ENCODE measurements at places on chromosomes 6 and 20. TPM values are rescaled to one million over a fixed set of nuclear protein-coding genes. Genes with fewer than 3 reads are reported as not detected.
A peak's percentile ranks its signal among the peaks of the same experiment; 100 is the strongest.

Gene TSHZ2
- total RNA-seq = not detected

DNA sequence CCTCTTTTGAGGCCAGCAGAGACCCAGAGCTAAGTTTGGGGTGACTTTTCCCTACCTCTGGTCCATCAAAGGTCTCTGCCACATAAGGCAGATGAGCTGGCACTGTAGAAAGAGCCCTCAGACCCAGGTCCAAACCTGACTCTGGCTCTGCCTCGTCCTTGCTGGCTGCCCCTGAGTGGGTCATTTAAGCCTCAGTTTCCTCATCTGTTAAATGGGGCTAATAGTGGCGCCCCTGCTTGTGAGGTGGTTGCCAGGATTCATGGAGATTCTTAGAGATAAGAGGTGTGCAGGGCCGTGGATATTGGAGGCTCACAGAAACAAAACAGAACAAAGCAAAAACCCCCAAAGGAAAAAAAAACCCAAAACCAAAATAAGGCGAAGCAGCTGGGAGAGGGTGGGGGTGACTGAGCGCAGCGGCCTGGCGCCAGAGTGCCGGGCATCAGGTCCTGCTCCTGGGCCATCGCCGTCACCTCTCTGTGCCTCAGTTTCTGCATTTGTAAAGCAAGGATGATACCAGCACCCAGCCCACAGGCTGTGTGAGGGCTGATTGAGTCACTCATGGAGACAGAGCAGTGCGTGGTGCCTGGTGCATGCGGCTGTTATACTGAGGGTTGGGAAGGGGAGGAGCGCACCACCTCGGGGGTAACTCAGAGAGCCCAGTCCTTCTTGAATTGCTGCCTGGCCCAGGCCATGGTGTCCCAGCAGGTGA lies 133.8 kb upstream of the PTPN1 start:
- no peak overlapping the region for H3K4me3 ChIP-seq
- peaks cover 16% of the 10 kb centered on the region for H3K36me3 ChIP-seq
- no peak overlapping the region for H3K27ac ChIP-seq
- no peak for DNase-seq

DNA sequence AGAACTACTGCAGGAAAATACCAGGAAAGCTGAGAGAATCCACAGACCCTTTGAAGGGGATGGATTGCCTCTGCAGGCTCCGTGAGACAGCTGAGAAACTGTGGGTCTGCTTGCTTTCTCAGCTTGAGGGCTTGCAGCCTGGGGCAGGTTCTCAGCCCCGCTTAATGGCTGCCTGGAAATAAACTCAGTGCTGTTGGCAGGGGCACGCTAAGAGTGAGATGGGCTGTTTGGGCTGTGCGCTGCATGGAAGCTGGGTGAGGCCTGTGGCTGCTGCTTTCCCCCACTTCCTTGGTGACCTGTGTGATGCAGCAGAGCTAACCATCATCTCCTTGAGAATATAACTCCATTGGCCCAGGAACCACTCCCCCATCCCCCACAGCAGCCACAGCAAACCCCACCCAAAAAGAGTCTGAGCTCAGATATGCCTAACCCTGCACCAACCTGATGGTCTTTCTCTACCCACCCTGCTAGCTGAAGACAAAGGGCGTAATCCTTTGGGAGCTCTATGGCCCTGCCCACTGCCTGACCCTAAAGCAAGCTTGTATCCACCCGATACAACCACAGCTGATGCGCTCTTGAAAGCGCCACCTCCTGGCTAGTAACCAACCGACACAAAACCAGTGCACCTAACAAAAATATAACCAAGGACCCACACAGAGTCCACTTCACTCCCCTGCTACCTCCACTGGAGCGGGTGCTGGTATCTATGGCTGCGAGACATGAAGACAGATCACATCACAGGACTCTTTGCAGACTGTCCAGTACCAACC lies 800.6 kb upstream of the MAP3K7 start:
- H3K4me3 ChIP-seq = no peak overlapping the region
- no peak overlapping the region for H3K27ac ChIP-seq
- H3K27me3 ChIP-seq = no peaks in the 10 kb centered on the region

DNA sequence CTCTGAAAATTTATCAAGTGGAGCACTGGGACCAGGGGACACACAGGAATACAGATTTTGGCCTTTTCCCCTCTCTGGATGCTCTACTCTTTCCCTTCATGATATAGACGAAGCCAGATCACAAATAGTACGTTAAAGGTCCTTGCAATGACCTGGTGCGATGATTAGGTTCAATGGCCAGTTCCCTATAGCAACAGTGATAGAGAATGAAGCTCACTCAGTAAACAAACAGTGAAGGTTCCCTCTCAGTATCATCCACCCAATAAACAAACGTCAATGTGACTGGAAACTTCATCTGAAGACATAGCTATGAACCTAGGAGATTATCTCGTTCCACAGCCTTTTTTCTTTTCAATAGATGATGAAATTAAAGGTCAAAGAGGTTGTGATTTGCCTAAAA lies 596.2 kb downstream of the KIF16B start:
- H3K4me3 ChIP-seq = peak overlapping the region; percentile 47
- DNase-seq = no peak
- H3K4me1 ChIP-seq = peaks cover 16% of the 10 kb centered on the region
- H3K27me3 ChIP-seq = no peaks in the 10 kb centered on the region
- H3K36me3 ChIP-seq = peaks cover 12% of the 10 kb centered on the region

DNA sequence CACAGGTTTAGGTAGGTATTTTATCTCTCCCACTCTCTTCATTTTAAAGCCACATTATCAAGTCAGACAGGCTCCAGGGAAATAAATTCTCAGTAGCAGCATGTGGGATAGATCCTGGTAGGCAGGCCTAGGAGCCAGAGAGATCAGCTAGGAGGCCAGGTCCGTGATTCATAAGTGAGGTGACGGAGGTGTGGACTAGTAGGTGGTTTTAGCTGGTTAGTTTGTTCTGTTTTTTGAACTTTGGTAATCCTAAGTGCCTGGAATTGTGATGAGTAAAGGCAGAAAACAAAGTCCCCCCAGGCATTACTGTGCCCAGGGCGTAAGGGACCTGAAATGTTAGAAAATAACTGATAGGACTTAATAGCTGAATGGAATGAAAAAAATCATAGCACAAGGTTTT lies 53.6 kb upstream of the E2F3 start:
- peaks cover 22% of the 10 kb centered on the region for H3K27me3 ChIP-seq
- H3K27ac ChIP-seq = no peak overlapping the region
- H3K36me3 ChIP-seq = no peaks in the 10 kb centered on the region
- H3K4me1 ChIP-seq = no peaks in the 10 kb centered on the region

Gene MLN
- total RNA-seq = not detected

DNA sequence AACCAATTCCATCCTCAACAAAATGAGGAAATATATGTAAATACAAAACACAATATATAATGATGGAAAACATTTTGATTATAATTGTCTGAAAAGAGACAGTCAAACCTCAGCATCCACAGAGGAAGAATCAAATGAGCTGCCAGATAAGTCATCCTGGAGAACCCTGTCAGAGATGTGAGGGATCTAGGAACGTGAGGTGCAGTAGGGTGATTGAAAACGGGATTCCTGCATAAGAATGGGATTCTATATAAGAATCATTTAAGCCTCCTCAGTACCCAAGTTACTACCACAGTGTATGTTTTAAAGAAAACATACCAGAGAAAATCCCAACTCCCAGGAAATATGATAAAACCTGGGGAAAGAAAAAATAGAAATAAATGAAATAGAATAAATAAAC lies 690.5 kb downstream of the FRK start:
- DNase-seq = no peak
- H3K27me3 ChIP-seq = no peaks in the 10 kb centered on the region
- no peaks in the 10 kb centered on the region for H3K36me3 ChIP-seq
- H3K4me1 ChIP-seq = no peaks in the 10 kb centered on the region

DNA sequence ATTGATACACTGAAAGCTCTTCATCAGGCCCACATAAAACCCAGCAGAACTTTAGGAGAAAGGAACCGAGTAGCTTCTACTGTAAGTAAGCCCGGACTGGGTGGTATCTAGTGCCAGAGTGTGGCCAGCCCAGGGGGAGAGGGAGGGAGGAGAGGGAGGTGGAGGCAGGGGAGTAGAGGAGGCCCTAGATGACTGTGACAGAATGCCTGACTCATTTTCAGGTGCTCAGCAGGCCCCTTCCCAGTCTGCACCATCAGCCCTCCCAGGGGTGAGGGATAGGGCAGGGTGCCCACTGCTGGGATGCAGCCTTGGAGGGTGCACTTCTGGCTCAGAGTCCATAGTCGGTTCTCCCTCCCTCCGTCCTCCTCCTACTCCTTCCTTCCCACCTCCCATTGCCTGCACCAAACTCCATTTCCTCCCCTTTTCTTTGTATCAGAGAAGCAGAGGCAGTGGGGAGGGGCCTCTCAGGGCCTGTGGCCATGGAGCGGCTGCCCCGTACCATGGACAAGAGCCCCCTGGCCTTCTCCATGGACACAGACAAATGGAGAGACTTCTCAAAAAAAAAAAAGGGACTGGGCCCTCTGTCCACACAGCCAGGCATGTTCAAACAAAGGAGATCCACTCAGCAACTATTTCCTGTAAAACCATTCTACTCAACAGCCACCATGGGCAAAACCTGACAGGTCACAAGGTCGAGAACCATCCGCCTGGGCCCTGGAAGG lies 184.9 kb upstream of the SNX9 start:
- H3K27ac ChIP-seq = no peak overlapping the region
- no peaks in the 10 kb centered on the region for H3K4me1 ChIP-seq
- no peaks in the 10 kb centered on the region for H3K36me3 ChIP-seq
- H3K27me3 ChIP-seq = no peaks in the 10 kb centered on the region

DNA sequence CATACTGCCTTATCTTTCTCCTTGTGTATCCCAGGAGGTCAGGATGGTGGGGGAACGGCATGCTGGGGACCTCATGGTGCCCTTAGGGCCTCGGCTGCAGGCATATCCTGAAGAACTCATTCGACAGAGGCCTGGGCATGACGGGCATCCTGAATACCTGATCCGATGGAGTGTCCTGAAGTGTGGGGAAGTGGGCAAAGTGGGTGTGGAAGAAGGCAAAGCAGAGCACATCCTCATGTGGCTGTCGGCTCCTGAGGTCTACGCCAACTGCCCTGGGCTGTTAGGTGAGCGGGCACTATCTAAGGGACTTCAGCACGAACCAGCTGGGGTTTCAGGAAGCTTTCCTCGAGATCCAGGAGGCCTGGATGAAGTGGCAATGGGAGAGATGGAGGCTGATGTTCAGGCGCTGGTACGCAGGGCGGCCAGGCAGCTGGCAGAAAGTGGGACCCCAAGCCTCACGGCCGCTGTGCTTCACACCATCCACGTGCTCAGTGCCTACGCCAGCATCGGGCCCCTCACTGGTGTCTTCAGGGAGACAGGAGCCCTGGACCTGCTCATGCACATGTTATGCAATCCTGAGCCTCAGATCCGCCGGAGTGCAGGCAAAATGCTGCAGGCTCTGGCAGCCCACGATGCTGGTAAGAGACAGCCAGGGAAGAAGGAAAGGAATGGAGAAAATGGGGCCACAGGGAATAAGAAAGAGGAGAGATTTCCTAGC lies 2.4 kb downstream of the CUL9 start:
- DNase-seq = no peak
- H3K4me1 ChIP-seq = peaks cover 41% of the 10 kb centered on the region
- no peaks in the 10 kb centered on the region for H3K27me3 ChIP-seq
- no peak overlapping the region for H3K4me3 ChIP-seq
- H3K27ac ChIP-seq = no peak overlapping the region
- peaks cover 46% of the 10 kb centered on the region for H3K36me3 ChIP-seq

Gene FKBP1C
- total RNA-seq = 0.35 TPM

All from Calu3 (cell line).